ENCODE measurements at places on chromosomes 12 and 14.

DNA sequence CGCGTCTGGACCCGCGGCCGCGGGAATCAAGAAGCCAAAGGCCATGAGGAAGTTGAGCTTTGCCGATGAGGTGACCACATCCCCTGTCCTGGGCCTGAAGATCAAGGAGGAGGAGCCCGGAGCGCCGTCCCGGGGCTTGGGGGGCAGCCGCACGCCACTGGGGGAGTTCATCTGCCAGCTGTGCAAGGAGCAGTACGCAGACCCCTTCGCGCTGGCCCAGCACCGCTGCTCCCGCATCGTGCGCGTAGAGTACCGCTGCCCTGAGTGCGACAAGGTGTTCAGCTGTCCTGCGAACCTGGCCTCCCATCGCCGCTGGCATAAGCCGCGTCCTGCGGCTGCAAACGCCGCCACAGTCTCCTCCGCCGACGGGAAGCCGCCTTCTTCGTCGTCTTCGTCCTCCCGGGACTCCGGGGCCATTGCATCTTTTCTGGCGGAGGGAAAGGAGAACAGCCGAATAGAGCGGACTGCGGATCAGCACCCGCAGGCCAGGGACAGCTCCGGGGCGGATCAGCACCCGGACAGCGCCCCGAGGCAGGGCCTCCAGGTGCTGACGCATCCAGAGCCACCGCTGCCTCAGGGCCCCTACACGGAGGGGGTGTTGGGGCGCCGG lies 1.0 kb downstream of the INSM2 start:
- peak; percentile 62 for DNase-seq

DNA sequence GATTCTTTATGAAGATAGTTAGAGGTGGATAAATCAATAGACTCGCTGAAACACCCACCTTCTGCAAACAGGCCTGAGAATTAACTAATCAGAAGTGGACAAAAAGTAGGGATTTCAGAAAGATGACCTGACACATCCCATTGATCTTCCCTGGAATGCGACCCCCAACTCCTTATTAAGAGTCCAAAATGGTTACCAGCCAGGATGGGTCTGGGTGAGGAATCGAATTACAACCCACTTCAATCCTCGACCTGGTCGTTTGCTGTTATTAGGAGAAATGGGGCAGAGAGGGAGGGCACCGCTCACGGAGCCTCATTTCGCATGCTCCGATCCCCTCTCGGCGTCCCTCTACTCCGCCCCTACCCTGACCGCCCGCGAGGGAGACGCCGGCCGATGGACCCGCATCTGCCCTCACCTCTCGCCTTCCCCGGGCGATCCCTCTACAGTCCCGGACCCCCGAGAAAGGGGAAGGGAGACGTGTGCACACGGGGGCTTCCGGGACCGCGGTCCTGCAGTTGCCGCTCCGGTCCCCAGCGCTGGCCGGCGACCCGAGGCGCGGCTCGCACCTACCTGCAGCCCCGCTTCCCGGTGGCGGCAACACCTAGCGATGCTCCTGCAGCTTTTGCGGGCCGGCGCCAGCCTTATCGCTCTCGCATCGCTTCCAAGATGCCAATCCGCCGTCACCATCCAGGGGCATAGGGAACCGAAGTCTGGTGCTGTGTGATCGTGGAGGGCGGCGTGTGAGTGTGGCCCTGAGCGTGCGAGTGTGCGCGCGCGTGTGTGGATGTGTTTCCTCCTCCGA lies 69.3 kb upstream of the USP15 start:
- no peak for DNase-seq

DNA sequence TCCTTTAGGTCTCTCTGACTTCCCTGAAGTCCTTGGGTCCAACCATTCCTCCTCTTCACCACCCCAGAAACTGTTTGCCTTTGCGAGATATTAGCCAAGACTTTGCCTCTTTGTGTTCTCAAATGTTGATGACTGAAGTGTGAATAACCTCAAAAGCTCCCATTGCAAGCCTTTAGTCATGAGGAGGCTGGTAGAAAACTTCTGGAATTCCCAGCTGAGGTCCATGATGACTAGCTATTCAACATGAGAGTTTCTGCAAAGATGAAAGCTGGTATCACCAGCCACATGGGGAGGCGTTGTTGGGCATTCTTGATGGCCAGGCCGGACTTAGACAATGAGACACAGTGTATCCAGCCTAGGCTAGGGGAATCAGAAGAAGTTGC lies 111.7 kb downstream of the TBX5 start:
- no peak for DNase-seq

- DNase-seq: no peak
Observed at GRCh38 chr12:46970636-46971035, 108.8 kb upstream of the PCED1B start.

DNA sequence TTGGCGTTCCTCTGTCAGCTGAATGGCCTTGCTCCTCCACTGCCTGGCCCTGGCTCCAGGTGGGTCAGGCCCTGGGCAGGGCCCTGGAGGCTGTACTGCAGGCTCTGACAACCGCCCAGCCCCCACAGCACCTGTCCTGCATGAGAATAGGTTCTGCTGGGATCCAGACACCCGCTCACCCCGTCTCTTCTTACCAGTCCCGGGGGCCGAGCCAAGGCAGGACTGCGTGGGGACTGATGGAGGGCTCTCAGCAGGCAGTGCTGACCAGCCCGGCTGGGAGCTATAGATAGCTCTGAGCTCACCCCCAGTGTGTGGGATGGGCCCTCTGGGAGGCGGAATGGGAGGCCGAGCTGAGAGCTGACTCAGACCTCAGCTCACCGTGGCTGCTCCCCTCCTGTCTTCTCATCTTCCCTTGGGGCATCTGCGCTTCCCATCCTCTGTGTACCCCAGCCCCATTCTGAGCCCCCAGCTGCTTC lies 39.6 kb downstream of the TEAD4 start:
- peak; percentile 84 for DNase-seq

GRCh38 chr14:58315606-58316005 lies 17.3 kb downstream of the ARID4A start:
- no peak for DNase-seq

DNA sequence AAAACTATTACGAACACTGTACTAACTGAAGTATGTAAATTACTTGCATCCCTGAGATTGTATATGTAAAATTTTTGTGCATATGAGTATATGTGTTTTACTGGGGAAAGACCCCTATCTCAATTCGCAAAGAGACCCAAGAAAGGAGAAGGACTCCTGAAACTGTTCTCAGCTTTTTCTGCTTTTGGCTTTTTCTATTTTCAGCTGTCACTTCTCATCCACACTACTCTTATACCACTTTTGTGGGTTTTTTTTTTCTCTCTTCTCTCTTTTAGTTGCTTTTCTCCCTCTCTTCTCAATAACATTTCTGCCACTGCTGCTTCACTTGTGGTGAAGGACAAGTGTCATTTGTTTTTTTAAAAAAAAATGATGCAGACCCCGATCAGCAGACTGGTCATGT lies 39.8 kb downstream of the NIN start:
- no peak for DNase-seq

- DNase-seq: peak; percentile 49
Observed at GRCh38 chr12:52121824-52122539, 42.5 kb downstream of the SMIM41 start.

DNA sequence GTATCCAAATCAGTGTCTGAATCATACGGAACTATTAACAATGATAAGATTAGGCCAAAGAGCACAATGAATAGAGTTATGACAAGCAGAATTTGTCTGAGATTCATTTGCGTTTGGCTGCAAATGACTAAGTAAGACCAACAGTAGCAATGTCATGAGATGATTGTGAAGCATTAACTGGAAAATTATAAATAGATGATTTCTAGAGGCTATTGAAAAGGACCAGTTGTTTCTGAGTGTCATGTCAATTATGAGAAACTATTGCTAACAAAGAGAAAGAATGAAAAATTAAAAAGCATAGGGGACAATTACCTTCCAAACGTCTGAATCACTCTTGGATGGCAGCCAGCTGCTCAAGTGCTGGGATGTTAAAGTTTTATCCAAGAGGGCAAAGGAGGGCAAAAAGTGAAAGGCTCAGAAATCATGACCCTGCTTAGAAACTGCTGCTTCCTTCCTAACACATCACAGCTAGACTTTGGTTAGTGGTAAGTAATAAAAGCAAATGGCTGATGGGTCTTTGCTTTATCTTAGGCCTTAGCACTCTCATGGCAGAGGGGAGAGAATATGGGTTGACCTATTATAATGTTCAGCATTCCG lies 89.0 kb downstream of the AKAP6 start:
- DNase-seq: peak; percentile 85

- DNase-seq: peak; percentile 22
Observed at GRCh38 chr14:80621701-80622100, 319.8 kb downstream of the CEP128 start.

DNA sequence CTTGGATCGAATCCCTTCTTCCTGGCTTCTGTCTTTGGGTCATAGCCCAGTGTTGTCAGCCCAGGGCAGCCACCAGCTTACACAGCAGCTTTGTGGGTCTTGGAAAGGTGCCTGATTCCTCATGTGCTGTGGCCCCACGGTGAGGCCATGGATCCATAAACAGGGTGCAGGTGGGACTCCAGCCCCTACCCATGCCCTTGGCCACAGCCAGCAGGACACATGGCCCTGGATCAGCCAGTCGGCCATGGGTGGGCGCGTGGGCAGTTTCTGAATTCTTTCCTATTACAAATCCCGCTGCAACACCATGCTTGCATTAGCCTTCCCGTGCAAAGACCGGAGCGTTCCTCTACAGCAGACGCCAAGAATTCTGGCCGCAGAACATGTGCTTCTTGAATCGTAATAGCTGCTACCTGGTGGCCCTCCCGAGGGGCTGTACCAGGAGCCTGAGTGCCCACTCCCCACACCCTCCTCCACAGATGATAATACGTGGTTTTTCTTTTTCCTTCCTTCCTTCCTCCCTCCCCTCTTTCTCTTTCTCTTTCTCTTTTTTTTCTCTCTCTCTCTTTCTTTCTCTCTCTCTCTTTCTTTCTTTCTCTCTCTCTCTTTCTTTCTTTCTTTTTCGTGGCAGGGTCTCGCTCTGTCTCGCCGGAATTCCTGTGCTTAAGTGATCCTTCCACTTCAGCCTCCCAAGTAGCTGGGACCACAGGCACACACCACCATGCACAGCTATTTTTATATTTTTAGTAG lies 2.9 kb upstream of the MMP17 start:
- no peak for DNase-seq

DNA sequence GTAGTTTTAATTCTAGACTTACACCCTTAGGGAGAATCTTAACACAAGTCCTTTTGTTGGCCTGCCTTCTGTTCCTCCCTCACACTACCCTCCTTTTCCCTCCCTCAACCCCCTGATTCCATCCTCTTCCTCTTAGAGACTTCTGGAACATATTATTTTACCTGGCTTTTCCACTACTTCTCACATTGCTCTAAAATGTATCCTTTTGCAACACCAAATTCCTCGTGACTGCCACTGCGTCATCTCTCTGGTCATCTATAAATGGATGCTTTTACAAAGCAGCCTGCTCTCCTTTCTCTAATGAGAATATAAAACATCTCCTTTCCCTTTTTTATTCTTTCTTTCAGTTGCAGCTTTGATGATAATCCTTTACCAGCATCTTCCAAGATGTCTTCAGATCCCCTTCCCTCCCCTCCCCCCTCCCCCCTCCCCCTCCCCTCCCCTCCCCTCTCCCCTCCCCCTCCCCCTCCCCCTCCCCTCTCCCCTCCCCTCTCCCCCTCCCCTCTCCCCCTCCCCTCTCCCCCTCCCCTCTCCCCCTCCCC lies 93.6 kb downstream of the DIP2B start:
- DNase-seq: no peak

DNA sequence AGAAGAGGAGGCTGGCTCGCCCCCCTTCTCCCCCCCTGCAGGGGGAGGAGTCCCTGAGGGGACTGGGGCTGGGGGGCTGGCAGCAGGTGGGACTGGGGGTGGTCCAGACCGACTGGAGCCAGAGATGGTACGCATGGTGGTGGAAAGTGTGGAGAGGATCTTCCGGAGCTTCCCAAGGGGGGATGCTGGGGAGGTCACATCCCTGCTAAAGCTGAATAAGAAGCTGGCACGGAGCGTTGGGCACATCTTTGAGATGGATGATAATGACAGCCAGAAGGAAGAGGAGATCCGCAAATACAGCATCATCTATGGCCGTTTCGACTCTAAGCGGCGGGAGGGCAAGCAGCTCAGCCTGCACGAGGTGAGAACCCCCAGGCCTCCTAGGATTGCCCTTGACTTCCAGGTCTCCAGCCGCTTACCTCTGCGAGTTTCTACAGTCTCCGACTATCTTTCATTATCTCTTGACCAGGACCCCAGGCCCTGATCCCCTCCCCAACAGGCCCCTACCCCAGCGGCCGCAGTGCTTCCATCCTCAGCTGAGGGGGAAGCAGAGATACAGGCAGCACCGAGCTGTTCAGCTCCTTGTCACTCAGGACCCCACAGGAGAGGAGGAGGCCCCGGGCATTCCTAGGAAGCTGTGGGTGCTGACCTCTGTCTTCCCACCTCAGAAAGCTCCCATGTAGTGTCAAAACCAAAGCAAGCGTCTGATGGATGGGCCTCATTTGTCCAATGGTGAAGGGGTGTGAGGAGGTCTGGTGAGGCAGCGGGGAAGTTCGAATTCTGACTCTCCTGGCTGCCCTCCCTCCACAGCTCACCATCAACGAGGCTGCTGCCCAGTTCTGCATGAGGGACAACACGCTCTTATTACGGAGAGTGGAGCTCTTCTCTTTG lies 3.0 kb downstream of the NAB2 start:
- DNase-seq: no peak

DNA sequence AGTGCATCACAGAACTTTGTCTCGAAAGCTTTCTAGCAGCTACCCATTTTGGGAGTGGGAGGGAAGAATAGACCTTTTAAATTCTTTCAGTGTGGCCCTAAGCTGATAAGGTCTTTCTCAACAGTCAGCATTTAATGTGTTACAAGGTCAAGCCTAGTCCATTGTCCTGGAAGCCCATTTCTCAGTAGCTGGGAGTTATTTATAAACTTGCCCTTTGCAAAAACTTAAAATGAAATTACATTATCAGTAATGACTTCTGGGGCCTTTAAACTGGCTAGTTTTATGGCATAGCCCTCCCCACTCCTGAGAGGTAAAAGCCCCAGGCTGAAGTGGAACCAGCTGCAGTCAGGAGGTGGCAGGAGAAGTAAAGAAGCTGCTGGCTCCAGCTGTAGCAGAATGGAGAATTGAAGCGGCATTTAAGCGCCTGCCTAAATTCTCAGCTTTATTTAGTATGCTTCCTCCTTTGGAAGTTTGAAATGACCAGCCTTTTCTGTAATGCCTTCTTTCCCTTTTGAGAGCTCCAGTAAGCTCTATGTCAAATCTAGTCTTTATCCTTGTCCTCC lies 12.4 kb downstream of the COPZ1 start:
- no peak for DNase-seq

GRCh38 chr12:65854629-65855028 lies 30.3 kb downstream of the HMGA2 start:
- peak; percentile 59 for DNase-seq

- DNase-seq: no peak
Observed at GRCh38 chr14:92866901-92867865, 55.8 kb upstream of the CHGA start.

Data from fibroblast of skin of scalp (primary cell).